ENCODE measurements at places on chromosomes 1 and 21. TPM values are rescaled to one million over a fixed set of nuclear protein-coding genes. Genes with fewer than 3 reads are reported as not detected.

ADGRL2 gene
- polyA plus RNA-seq, result 40.6 TPM

ASCL5 gene
- 0.16 TPM for polyA plus RNA-seq

CCDC185 gene
- polyA plus RNA-seq, result not detected

ID3 gene
- polyA plus RNA-seq, result 703 TPM

NES gene
- 86.5 TPM for polyA plus RNA-seq

S100PBP gene
- 37.4 TPM for polyA plus RNA-seq

PBX1 gene
- 54.5 TPM for polyA plus RNA-seq

NBPF6 gene
- not detected for polyA plus RNA-seq

RIMKLA gene
- 21.8 TPM for polyA plus RNA-seq

SPRR2F gene
- polyA plus RNA-seq, result 25.7 TPM

TMOD4 gene
- 0.44 TPM for polyA plus RNA-seq

FMO4 gene
- polyA plus RNA-seq, result 3.8 TPM

GOLT1A gene
- 2.8 TPM for polyA plus RNA-seq

ANGPTL1 gene
- polyA plus RNA-seq, result not detected

SRGAP2C gene
- 10.0 TPM for polyA plus RNA-seq

RNF220 gene
- 57.6 TPM for polyA plus RNA-seq

ANKRD65 gene
- polyA plus RNA-seq, result 0.32 TPM

BROX gene
- 16.3 TPM for polyA plus RNA-seq

PATJ gene
- polyA plus RNA-seq, result 17.8 TPM

EFCAB14 gene
- 31.3 TPM for polyA plus RNA-seq

FMO2 gene
- not detected for polyA plus RNA-seq

PTPRF gene
- polyA plus RNA-seq, result 44.1 TPM

CASQ2 gene
- polyA plus RNA-seq, result 0.55 TPM

KCND3 gene
- 0.05 TPM for polyA plus RNA-seq

SLFNL1 gene
- 0.73 TPM for polyA plus RNA-seq

RRP15 gene
- polyA plus RNA-seq, result 13.3 TPM

ZNF669 gene
- 4.4 TPM for polyA plus RNA-seq

HTR6 gene
- polyA plus RNA-seq, result not detected

HSPG2 gene
- 96.2 TPM for polyA plus RNA-seq

SNX7 gene
- polyA plus RNA-seq, result 42.2 TPM

FAM131C gene
- 21.3 TPM for polyA plus RNA-seq

AUNIP gene
- 5.6 TPM for polyA plus RNA-seq

CLCNKA gene
- 25.5 TPM for polyA plus RNA-seq

MAD2L2 gene
- 148 TPM for polyA plus RNA-seq

ZNF362 gene
- polyA plus RNA-seq, result 53.4 TPM

MMEL1 gene
- polyA plus RNA-seq, result not detected

SNRPE gene
- polyA plus RNA-seq, result 331 TPM

GUCA2B gene
- polyA plus RNA-seq, result not detected

LCA5L gene
- polyA plus RNA-seq, result 5.0 TPM
